ENCODE measurements at places on chromosomes 7 and 10. TPM values are rescaled to one million over a fixed set of nuclear protein-coding genes. Genes with fewer than 3 reads are reported as not detected.

NODAL gene
- total RNA-seq = 0.09 TPM

EMX2 gene
- total RNA-seq = not detected

C10orf53 gene
- not detected for total RNA-seq

CALML3 gene
- not detected for total RNA-seq

NUDT13 gene
- total RNA-seq = 0.86 TPM

VSTM4 gene
- 0.27 TPM for total RNA-seq

FAM25G gene
- not detected for total RNA-seq

CNPY1 gene
- total RNA-seq = not detected

IKZF1 gene
- 486 TPM for total RNA-seq

ADIRF gene
- total RNA-seq = not detected

GLI3 gene
- not detected for total RNA-seq
